ENCODE measurements at places on chromosomes 11 and 22. TPM values are rescaled to one million over a fixed set of nuclear protein-coding genes. Genes with fewer than 3 reads are reported as not detected.

- no peaks in the 10 kb centered on the region for H3K27me3 ChIP-seq
- H3K27ac ChIP-seq, result no peak overlapping the region
- H3K4me1 ChIP-seq, result peaks cover 7% of the 10 kb centered on the region
- DNase-seq, result no peak
Observed at GRCh38 chr11:57300785-57301184, 24.0 kb downstream of the TNKS1BP1 start.

DNA sequence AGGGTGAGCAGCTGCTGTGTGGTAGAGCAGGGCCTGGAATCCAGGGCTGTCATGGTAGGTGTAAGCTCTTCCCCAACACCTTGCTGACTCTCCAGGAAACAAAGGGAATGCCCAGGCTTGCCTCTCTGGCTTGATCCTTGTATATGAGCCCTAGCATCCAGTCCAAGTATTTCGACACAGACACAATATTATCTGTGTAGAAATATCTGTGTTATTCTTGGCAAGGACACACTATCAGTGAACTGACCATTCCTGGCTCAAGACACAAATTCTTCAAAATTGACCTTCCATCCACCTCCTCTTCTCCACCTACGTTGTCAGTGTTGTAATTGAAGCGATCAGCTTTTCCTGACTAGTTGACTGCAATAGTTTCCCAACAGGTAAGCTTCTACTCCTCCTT is 312.0 kb upstream of the NARS2 start:
- no peaks in the 10 kb centered on the region for H3K36me3 ChIP-seq
- H3K4me3 ChIP-seq, result no peak overlapping the region
- DNase-seq, result no peak

DNA sequence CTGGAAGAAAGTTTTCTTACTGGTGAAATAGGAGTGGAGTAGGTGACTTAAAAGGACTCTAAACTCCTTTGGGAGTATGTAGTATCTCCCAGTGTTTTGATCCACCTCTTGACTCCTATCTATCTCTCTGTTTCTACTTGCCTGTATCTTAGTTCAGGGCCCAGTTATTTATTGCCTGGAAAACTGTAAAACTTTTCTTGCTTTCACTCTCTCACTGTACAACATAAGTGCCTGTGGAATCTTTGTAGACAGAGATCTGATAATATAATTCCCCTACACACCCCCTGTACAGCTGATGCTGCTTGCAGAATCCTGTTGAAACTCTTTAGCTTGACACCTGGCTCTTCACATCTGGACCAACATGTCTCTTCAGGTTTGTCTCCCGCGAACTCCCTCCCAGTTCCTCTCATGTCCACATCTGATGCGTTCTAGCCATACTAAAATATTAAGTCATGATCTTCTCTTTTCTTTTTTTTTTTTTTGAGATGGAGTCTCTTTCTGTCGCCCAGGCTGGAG is 26.5 kb upstream of the SESN3 start:
- H3K36me3 ChIP-seq, result no peaks in the 10 kb centered on the region
- no peak overlapping the region for H3K27ac ChIP-seq
- peaks cover 2% of the 10 kb centered on the region for H3K27me3 ChIP-seq
- H3K4me3 ChIP-seq, result no peak overlapping the region

FLRT1 gene
- not detected for total RNA-seq

MPEG1 gene
- 0.07 TPM for total RNA-seq

GAB4 gene
- not detected for total RNA-seq

Data from K562 (cell line).